Midbrain (tissue), 1 donor: ENCODE measurements at places on chromosomes 4 and X.

- no peak for DNase-seq
Measured at GRCh38 chrX:110989447-110989846, 106.5 kb upstream of the PAK3 start.

- DNase-seq = no peak
Measured at GRCh38 chr4:118842055-118842454, 6.1 kb upstream of the SEC24D start.

GRCh38 chr4:76554630-76555029 is 119.6 kb downstream of the SHROOM3 start:
- DNase-seq = no peak

DNA sequence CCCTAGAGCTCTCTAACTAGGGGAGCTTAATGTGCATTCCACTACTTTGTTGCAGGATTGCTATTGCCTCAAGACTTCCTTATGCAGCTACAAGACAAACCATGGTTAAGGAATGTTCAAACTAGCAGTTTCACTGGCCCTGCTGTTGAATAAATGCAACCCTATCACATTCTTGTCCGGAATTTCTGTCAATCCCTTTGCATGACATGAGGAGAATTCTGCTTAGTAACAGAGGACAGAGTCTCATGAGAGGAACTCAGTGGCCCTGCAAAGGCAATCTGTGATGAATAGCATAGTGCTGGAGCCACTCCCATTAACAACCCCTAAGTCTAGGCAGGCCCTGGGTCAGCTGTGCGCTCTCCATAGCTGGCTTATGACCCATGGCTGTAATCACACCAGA is 30.7 kb upstream of the SGMS2 start:
- DNase-seq = no peak

GRCh38 chr4:113738251-113738650 is 23.3 kb downstream of the CAMK2D start:
- no peak for DNase-seq
